CD4-positive, alpha-beta T cell treated with Interleukin-4 for 1 hour (primary cell): ENCODE measurements at places on chromosomes 1 and 21.

GRCh38 chr21:42453224-42453985 lies 42.6 kb downstream of the RSPH1 start:
- no peak for DNase-seq

- no peak for DNase-seq
Observed at GRCh38 chr1:82783044-82783443, 982.3 kb downstream of the ADGRL2 start.

- peak; percentile 42 for DNase-seq
Observed at GRCh38 chr1:213244664-213245091, 193.6 kb downstream of the RPS6KC1 start.

- DNase-seq: no peak
Observed at GRCh38 chr1:201894343-201895119, 5.8 kb downstream of the SHISA4 start.

DNA sequence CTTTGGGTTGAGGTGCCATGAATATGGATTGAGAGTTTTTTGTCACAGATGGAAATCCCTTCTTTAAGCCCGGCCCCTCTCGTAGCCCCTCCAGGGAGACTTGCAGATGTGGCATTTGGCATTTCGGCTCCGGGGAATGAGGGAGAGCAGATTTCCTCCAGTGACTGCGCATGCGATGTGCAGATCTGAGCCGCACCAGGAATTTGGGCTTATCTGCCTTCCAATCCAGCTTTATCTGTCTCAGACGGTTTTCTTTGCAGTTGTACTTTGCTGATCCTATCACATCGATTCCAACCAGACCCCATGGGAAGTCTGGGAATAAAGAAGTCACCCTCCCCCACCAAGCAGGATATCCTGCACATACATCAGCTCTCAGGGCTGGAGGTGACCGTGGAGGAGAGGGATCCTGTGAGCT lies 11.7 kb downstream of the KIF26B start:
- DNase-seq: no peak

- DNase-seq: no peak
Observed at GRCh38 chr1:182261655-182262054, 129.9 kb downstream of the GLUL start.

DNA sequence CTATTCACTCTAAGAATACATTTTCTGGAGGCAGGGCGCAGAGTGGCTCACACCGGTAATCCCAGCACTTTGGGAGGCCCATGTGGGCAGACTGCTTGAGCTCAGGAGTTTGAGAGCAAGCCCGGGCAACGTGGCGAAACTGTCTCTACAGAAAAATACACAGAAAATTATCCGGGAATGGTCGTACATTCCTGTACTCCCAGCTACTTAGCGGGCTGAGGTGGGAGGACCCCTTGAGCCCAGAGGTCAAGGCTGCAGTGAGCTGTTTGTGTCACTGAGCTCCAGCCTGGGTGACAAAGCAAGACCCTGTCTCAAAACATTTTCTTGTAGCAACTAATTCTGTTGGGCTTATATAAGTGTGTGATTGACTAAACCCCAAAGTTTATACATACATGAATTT lies 30.5 kb downstream of the GPR161 start:
- no peak for DNase-seq

DNA sequence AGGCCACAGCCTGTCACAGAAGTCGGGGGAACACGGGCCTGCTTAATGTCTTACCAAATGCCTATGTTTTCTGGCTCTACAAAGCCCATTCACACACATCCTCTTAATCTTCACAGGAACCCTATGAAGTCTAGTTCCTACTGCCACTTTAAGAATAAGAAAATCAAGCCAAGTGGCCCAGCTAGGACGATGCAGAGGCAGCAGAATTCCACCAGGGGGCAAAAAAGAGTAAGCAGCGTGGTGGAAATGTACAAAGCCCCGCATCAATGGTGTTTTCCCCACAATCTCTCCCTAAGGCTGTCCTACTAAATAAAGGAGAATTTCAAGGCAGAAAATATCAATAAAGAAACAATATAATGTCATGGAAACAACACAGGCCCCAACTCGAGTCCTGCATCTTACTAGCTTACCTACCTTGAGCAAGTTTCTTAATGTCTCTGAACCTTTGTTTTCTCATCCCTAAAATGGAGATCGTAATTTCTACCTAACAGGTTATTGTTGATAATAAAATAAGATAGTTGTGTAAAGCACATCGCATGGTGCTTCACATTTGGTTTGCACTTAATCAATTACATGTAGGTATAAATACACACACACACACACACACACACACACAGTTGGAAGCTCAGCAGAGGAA lies 21.4 kb downstream of the SEC16B start:
- peak; percentile 28 for DNase-seq

GRCh38 chr1:163263818-163264655 lies 57.7 kb upstream of the NUF2 start:
- DNase-seq: no peak
